ENCODE measurements at places on chromosomes 3 and 15.

GRCh38 chr15:91997163-91997562 is 143.7 kb downstream of the SLCO3A1 start:
- no peak for DNase-seq

GRCh38 chr3:133763797-133764683 is 17.8 kb downstream of the TF start:
- no peak for DNase-seq

GRCh38 chr15:89937365-89938350 is 24.9 kb upstream of the ARPIN start:
- DNase-seq: no peak

DNA sequence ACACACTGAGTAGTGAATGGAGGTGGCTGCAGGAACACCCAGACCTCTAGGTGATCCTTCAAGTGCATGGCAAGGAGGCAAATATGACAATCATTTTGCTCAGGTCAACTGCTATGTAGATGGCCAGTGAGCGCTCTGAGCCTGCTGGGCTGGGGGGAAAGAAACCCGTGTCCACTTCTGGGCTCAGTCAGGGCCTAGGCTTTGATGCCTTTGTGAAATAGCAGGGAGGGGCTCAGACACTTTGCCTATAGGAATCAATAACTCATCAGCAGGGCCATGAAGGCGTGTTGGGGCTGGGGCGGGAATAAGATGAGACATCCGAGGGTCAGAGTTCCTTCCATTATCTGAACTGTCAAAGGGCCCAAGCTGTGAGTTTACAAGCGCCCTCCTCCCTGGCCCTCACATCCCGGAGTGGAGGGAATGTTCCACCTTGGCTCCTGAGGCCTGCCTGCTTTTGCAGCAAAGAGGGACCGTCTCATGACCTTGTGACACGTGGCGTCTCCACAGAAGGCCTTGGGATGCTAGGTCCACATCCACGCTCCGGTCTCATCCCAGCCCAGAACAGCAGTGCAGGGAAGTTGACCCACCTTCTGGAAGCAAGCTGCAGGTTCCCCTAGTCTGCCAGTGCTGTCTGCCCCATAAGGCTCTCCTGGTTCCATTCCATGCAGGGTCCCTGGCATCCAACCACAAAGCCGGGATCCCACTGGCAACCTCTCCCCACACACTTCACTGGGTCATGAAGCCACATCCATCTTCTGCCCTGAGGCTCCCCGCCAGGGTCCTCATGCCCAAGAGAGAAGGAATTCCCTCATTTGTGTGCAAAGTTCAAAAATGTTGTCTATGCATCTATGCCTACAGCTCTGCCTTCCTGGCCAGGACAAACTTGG is 78.4 kb downstream of the CHSY1 start:
- DNase-seq: no peak

GRCh38 chr15:36832774-36833463 is 253.5 kb downstream of the CDIN1 start:
- DNase-seq: no peak

GRCh38 chr3:119322021-119322834 is 28.0 kb downstream of the ARHGAP31 start:
- DNase-seq: peak; percentile 45

DNA sequence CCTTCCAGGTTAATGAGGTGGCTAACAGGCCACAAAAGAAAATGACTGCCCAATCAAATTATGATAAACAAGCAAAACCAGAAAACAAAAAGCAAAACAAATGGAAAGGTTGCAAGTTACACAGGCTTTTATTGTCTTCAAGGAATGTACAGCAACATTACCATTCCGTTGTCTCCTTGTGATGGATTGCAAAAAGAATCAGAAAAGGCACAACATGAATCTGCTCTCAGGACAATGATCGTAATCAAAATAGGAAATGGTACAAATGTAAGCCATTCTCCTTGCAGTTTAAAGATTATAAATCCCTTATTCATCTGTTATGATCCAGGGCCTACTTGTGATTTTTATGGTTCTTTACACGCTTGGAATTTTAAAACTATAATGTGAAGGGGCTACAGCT is 125.8 kb downstream of the ECT2 start:
- DNase-seq: no peak

DNA sequence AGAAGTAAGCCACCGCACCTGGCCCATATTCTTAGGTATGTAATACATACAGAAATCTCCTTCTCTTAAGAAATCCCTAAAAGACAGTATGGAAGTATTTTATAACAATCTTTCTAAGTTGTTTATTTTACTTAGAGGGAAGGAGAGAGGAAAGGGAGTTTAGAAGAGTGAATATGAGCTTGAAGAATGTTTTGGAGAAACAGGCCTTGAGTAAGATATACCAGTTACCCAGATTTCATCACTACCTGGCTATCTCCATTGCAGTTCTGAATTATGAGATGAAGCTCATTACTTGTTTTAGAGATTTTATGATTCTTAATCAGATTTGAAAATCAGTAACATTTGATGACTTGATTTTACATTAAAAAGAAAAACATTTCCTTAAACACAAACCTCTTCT is 71.9 kb downstream of the DCUN1D1 start:
- no peak for DNase-seq

- no peak for DNase-seq
Observed at GRCh38 chr3:165532851-165533250, 304.4 kb downstream of the BCHE start.

DNA sequence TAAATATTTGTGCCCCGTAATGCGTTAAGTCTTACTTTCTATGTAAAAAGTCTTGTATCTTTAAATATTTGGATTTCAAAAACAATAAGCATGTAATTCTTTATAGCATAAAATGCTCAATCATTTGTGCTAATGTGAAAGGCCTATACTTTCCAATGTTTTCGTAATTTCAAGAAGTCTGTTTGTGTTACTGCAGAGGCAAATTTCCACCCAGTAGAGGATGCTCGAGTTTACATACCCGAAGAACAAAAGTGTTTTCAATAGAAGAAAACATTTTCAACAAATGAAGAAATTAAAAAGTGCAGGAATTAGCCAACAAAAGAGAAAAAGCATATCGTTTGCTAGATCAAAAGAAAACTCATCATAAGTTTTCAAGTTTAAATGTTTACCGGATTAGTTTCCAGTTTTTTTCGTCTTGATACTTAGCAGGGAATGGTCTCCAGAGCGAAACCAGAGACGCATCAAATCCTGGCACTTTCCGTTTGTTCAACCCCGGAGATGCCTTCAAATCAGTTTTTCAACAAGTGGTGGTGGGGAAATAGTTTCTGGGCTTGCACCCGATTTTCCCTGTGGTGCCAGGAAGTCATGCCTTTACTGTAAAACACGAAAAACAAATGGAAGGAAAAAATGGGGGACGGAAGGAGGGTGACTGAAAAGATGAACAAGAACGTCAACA is 1.0 kb downstream of the CGGBP1 start:
- DNase-seq: no peak

GRCh38 chr3:132332508-132332907 is 15.3 kb downstream of the ACP3 start:
- no peak for DNase-seq

- DNase-seq: no peak
Observed at GRCh38 chr3:297585-297984, 101.0 kb downstream of the CHL1 start.

DNA sequence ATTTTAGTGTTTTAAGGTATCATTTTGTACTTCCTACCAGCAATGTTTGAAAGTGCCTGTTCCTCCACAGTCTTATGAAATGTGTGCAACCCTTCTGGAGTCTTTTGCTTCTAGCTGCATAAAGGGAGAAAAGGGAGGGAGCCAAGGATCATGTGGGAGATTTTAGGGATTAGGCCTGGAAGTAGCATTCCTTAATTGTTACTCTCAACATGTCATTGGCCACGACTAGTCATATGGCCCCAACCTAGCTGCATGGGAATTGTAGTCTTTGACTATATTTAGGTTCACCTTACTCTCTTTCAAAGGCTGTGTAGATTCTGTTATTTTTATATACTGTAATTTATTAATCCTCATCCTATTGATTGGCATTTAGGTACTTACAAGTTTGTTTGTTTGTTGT is 14.9 kb downstream of the CRTAP start:
- no peak for DNase-seq

GRCh38 chr3:59424268-59425010 is 374.6 kb upstream of the CFAP20DC start:
- DNase-seq: no peak

- no peak for DNase-seq
Observed at GRCh38 chr3:69491975-69492374, 106.1 kb upstream of the FRMD4B start.

DNA sequence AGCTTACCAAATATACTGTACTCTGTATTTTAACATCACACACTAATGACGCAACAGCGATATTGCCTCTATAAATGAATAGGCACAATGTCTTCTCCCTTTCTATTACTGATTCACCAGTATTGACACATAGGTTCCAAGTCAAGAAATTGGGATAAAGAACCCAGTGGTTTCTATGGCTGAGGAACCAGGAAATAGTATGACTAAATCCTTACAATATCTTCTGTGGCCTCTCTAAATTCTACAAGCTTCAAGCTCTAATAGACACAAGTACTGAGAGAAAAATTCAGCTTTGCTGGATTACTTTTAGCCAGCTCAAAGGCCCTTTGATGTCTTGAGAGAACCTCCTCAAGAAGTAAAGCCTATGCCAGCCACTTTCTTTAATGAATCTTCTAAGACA is 162.5 kb downstream of the DPH6 start:
- DNase-seq: no peak

- no peak for DNase-seq
Observed at GRCh38 chr3:114841515-114841914, 305.6 kb downstream of the ZBTB20 start.

- DNase-seq: no peak
Observed at GRCh38 chr3:189606774-189607173, 24.4 kb upstream of the TP63 start.

DNA sequence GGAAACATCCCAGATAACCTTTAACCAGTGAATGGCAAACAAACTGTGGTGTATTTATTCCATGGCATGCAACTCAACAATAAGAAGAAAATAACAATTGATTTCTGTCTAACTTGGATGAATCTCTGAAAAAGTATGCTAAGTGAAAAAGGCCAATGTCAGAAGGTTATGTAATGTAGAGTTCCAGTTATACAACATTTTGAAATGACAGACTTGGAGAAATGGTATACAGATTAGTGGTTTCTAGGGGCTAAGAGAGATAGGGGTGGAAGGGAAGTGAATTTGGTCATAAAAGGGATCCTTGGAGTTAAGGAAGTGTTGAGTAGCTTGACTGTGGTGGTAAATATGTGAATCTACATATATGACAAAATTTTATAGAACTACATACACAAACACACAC is 269.4 kb upstream of the SUCLG2 start:
- no peak for DNase-seq

DNA sequence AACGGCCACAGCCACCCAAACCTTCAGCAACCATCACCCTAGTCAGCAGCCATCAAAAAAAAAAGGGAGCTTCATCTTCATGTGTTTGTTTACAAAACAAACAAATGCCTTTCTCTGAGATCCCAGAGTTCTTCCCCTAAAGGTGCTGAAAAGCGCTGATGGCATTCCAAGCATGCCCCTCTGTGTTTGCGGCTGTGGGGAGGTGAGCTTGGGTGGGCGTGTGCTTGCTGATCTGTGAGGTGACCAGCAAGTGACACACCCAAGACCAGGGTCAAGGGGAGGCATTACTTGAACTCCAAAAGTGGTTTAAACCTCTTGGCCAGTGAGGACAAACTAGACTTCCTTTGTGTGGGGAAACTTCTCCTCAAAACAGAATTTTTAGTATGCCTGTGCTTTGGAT is 81.5 kb downstream of the DHX36 start:
- DNase-seq: no peak

GRCh38 chr3:78516437-78516836 is 1251.4 kb downstream of the ROBO1 start:
- no peak for DNase-seq

DNA sequence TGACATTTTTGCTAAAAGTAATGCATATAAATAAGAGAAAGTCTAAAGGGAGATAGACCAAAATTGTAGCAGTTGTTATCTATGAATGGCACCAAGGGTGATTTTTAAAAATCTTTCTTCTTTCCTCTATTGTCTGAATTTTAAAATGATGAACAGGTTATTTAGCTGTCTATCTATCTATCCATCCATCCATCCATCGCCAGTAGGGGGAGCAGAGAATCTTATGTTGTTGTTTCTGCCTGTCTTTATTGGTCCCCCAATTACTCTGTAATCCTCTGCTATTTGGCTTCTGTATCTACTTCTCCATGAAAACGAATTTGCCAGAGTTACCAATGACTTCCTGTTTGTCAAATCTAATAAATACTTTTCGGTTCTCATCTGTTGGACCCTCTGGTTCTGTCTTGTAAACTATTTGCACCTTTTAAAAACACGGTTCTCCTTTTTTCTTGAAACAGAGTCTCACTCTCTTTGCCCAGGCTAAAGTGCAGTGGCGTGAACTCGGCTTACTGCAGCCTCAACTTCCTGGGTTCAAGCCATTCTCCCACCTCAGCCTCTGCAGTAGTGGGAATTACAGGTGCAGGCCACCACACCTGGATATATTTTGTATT is 86.0 kb downstream of the ECT2 start:
- DNase-seq: peak; percentile 29

GRCh38 chr3:141538568-141539240 is 51.9 kb downstream of the RASA2 start:
- no peak for DNase-seq

DNA sequence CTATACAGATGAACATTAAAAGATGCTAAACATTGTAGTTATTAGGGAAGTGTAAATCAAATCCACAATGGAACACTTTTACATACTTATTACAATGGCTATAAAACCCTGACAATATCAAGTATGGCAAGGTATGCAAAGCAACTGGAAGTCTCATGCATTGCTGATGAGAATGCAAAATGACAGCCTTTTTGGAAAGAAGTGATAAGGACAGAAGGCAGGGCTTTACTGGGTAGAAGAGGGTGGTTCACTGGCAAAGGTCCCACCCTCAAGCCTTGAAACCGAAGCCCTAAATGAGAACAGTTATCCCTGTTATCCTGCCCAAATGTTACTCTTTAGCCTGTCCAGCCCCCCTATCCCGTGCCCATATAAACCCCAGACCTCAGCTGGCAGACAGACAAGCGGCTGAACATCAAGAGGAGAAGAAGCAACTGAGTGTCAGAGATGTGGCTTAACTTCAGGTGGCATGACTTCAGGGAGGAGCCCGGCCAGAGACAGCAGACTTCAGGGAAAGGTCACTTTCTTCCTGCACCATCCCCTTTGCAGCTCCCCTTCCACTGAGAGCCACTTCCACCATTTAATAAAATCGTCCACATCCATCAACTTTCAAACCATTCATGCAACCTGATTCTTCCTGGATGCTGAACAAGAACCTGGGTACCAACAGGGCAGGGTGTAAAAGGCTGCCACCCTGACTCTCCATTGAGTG is 732 bp upstream of the GCSAM start:
- no peak for DNase-seq

- DNase-seq: no peak
Observed at GRCh38 chr3:140007911-140008869, 73.2 kb downstream of the CLSTN2 start.

GRCh38 chr3:113213896-113214587 is 2.7 kb downstream of the BOC start:
- DNase-seq: no peak

DNA sequence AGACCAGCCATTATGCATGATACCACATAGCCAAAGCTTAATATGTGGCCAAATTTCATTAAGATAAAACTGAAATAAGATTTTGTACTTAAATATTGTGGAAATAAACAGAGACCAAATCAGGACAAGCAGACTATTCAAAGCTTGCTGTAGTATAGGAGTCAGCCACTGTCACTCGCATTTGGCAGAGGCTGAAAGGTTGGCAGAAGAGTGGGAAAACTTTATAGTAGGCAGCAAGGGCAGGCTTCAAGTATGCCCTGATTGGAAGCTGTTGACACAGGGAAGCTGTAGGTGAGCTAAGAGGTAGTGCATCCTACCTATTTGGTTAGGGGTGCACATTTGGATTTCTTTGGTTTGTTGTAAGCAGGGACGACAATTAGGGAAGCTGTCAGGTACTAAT is 202.5 kb upstream of the PDZRN3 start:
- no peak for DNase-seq

Data from stimulated activated CD8-positive, alpha-beta memory T cell treated with anti-CD3 and anti-CD28 coated beads, Interleukin-4, amount 100 ng/mL, for 48 hours (primary cell).